Suprapubic skin (tissue), 4 donors: ENCODE measurements at places on chromosomes 6 and 20. TPM values are rescaled to one million over a fixed set of nuclear protein-coding genes. Genes with fewer than 3 reads are reported as not detected.

DNA sequence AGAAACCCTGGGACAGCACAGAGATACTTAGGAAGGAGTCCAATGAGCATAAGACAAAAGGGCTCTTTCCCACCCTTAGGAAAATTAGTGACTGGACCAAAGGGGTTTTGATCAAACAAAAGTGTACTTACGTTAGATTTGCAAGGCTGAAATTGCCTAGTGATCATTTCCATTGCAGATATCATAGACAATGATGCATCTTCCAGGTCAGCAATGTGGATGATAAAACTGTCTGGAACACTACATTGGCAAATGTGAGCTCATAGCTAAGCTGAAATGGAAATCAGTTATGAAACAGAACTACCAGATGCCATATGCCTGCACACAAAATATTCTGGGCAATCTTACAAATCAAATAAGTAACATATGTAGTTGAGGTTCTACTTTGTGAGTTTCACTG, 34.0 kb downstream of the LY86 start:
- no peak for DNase-seq

DNA sequence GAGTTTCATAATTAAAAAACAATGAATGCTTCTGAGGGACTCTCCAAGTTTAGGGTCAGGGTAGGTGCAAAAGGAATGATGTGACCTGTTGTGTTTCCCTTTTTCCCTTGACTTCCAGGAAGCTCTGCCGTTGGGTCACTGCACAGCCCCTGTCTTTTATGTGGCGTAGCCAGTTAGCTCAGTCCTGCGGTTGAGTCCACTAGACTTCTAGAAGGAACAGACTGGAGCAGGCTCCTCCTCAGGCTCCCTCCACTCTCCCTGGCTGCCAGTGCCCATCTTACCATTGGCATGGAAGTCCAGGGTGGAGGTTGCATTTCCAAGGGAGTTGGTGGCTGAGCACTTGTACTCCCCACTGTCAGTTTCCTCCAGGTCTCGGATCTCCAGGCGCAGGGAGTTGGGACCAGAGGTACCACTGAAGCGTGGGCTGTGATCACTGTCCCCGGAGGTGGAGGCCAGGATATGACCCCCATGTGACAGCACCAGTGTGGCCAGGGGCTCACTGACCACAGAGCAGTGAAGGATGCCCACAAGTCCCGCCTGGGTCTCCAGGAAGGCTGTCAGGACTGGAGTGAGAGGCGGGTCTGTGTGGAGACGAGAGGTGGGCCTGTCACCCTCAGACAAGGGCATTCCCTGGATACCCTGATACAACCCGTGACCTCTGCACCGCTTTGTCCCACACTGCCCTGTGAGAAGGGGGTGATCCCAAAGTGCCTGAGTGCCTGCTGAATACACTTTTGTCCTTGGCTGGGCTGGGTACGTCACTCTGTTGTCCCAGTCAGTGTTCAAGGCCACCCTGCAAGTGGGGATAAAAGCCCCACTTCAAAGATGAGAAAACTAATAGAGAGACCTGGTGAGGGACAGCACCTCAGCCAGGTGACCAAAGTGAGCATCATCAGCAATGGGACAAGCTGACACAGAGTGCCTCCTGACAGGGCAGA, 11.1 kb downstream of the SIGLEC1 start:
- DNase-seq, result no peak

DNA sequence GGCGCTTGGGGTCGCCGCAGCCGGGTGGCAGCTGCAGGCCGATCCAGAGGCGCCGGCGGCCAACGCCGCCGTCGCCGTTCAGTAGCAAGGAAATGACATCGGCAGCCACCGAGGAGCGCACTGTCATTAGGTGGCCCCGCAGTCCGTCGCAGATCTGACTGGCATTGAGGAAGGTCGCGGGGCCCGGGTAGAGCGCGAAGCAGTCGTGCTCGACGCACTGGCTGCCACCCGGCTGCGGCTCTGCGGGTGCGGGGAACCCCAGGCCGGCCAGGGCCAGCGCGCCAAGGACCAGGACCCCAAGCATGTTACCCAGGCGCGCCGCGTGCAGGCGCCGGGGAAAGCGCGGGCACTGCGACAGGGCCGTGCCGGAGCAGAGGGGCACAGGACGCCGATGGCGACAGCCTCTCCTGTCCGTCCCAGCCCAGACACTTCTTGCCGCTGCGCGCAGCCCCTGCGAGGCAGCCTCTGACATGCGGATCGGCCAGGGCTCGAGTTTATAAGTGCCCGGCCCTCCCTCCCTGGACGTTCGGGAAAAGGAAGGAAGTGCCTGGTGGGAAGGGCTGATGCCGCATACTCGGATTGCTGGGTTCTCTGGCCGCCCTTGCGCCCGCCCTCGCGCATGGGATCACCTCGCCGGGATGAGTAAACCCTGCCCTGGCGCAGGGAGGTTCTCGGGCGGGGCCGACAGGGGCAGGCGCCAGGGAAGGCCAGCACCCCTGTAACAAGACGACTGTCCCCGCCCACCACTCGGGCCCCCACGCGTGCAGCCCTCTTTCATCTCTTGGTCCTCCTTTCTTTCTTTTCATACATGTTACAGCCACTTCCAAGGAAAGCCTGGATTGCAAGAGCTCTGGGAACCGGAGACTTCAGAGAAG, at the start of gene THBD:
TSS of gene THBD (minus strand) at position 472 of the 875 bp plus-strand sequence. CDS start at position 304, 168 bp downstream.
- peak; percentile 89 for DNase-seq

SPATS1 gene
- not detected for total RNA-seq

LY6G6D gene
- 30.8 TPM for total RNA-seq
